CD4-positive, alpha-beta T cell treated with Interleukin-4 for 4 hours (primary cell): ENCODE measurements at places on chromosomes 1 and 21.

- peak; percentile 95 for DNase-seq
Observed at GRCh38 chr21:42414928-42415769, 11.4 kb downstream of the UBASH3A start.

- DNase-seq: no peak
Observed at GRCh38 chr1:160993544-160994193, 27.3 kb downstream of the F11R start.

DNA sequence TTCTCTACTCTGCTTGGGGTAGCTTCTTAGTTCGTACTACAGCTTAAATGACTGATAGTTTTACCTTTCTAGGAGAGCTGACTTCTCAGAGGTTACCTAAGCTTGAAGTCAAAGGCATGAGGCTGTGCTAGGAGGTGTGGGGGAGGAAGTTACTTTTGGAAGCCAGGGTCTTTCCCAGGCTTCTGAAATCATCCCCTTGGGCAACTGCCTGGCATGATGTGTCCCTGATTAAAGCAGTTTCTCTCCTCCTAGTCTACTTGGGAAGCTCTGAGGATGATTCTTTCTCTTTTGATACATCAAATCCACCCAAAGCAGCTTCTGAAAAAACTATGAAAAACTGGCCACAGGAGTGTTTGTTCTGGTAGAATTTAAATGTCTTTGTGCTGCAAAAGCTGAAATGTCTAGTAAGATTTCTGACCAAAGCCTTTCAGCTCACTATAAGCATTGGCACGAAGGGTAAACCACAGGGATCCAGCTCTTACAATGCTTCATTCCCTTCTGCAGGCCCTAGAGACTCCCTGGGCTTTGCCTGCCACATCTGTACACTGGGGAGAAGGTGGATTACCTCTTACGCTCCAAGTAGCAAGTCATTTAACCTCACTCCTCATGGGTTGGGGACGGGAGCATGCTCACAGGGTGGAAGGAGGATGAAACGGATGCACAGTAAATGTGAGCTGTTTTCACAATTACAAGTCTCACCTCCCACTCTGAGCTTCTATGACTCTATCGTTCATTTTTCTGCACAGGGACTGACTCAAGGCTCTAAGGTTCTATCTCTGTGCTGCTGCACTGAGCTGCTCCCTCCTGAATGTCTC lies 59.6 kb downstream of the RUNX1 start:
- peak; percentile 42 for DNase-seq

DNA sequence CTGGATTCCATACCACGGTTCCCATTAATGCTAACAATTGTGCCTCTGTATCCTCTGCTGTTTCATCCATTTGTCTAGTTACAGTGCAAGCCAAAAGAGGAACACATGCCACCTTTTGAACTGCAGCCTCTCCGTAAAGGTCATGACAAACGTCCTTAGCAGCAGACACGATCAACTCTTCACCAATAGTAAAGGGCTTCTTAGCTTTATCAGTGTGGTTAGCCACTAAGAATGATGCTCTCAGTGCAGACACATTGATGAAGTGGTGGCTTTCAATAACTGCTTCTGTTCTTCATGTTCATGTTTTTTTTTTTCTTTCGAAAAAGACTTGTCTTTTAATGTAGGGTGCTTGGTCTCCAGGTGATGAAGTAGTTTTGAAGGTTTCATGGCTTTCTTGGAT lies 14.3 kb downstream of the XPR1 start:
- no peak for DNase-seq

DNA sequence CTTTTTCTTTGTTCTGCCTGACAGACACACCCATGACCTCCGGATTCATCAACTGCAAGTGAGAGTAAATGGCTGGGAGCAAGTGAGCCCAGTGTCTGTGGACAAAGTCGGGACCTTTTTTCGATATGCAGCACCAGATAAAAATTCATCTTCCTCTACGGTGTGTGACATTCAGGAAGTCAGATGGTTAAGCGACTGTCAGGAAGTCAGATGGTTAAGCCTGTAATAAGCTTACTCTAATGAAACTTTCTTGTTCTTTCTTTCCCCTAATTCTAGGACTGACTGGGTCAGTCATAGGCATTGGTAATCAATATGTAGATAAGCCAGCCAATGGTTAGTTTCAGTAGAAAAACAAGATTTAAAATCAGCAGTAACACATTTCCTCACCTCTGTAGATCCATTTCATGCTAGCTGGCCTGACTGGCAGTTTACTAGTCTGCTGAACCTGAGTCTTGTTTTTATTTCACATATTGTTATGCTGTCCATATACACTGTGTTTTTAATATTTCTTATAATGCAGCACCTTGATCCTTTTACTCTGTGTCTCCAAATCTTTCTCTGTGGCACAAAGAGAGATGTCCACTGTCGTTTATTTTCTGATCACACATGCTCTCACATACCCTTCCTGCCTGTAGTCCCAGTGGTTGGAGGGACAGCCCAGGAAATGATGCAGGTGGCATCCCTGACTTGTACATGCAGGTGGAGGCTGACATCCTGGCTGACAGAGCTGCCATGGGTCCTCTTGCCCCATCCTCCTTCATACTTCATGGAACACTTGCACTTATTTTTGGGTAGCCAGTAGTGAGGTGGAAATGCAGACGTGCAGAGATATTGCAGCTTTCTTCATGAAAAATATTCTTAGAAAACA lies 115.8 kb downstream of the VPS13D start:
- DNase-seq: peak; percentile 26
